ENCODE measurements at places on chromosomes 5 and 9. TPM values are rescaled to one million over a fixed set of nuclear protein-coding genes. Genes with fewer than 3 reads are reported as not detected.

- DNase-seq, result peak; percentile 31
These were observed 404.7 kb upstream of the TRPC7 start for GRCh38 chr5:136769900-136770684.

DNA sequence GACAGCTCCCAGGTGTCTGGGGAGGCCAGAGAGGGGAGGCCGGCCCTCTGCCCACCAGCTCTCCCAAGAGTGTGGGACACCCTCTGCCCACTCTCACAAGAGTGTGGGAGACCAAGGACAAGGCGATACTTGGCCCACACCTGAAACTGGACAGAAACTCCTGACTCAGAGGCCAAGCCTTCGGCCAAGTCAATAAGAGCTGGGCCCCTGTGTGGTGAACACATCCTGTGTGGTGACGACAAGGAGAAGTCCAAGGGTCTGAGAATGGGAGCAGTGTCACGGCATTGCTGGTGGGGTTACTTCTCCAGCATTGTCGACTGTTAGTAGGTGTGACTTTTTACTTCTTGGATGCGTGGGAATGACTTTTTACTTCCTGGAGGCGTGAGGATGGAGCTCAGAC, 14.6 kb upstream of the F2RL1 start:
- no peak for DNase-seq

- no peak for DNase-seq
These were observed 70.7 kb upstream of the MAN2A1 start for GRCh38 chr5:109619021-109619460.

DNA sequence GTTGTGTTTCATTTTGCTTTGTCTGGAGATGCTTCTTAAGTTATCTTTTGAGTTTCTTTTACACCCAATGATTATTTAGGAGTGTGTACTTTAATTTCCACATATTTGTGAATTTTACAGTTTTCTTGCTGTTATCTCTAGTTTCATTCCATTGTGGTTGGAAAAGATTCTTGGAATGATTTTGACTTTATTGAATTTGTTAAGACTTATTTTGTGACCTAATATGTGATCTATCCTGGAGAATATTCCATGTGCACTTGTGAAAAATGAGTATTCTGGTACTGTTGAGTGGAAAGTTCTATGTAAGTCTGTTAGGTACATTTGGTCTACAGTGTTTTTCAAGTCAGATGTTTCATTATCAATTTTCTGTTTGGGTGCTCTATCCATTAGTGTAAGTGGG, 24.4 kb upstream of the GRAMD2B start:
- DNase-seq, result no peak

DNA sequence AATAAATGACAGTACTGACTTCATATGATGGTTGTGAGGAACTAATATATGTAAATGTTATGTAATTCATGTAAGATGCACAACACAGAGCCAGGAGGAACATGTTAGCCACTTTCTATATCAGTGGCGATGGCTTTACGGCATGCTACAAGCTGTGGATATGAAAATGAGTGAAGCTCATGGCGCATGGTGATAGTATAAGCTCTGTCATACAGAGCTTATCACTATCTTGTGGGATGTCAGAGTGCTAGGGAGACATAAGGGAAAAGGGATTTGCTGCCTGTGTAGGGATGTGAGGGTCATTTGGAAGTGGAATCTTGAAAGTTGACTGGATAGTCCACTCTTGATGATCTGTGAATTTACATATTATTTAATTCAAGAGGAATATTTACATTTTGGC, 13.6 kb downstream of the CPEB4 start:
- no peak for DNase-seq

USP20 gene
- polyA plus RNA-seq, result 12.6 TPM

GNA14 gene
- 3.6 TPM for polyA plus RNA-seq
